Hematopoietic multipotent progenitor cell treated with erythropoietin and hydrocortisone succinate and interleukin-3 and kit ligand, for 8 days (in vitro differentiated cells): ENCODE measurements at places on chromosomes 3 and 15.
A peak's percentile ranks its signal among the peaks of the same experiment; 100 is the strongest.

DNA sequence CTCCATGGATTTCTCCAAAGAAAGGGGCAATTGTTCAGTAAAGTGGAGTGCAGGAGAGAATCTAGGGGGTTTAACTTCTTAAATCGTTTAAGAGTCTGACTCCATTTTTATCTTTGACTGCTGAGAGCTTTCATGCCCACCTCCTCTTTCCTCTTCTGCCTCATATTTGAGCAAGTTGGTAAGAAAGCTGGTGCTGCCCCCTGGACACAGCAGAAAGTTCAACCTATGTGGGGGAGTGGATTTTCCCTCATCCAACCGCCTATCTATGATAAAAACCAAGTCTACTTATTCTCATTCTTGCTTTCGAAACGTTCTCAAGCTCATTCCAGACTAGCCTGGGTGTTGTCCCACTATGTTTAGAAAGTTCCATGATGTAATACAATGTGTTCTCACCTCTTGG lies 26.0 kb downstream of the HHLA2 start:
- DNase-seq, result no peak

- DNase-seq, result no peak
These were observed 874.1 kb downstream of the ZPLD1 start for GRCh38 chr3:103308921-103309320.

- DNase-seq, result no peak
These were observed 53.9 kb upstream of the TP63 start for GRCh38 chr3:189577050-189577951.

- DNase-seq, result no peak
These were observed 201.1 kb downstream of the TLE3 start for GRCh38 chr15:69896606-69897005.

DNA sequence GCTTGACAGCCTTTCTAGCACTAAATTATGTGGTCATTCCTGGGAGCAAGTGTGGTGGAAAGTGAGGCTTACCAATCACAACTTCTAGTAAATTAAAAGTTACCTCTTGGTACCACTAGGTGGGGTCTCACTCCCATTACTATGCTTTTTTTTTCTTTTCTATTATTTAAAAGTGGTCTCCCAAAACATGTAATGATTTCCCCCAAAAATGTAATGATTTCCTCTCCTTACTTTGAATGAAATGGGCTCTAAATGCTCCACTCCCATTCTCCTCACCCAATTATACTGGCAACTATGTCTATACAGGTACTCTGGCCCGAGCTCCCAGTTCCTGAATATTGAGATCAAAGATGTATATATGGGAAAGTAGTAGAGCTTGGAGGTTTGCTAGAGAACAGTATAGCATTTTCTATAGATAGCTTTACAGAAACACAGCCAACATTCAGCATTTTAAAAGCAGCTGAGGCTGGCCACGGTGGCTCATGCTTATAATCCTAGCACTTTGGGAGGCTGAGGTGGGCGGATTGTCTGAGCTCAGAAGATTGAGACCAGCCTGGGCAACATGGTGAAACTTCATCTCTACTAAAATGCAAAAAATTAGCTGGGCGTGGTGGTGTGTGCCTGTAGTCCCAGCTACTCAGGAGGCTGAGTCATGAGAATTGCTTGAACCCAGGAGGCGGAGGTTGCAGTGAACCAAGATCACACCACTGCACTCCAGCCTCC lies 70.9 kb downstream of the DCUN1D1 start:
- peak; percentile 66 for DNase-seq

DNA sequence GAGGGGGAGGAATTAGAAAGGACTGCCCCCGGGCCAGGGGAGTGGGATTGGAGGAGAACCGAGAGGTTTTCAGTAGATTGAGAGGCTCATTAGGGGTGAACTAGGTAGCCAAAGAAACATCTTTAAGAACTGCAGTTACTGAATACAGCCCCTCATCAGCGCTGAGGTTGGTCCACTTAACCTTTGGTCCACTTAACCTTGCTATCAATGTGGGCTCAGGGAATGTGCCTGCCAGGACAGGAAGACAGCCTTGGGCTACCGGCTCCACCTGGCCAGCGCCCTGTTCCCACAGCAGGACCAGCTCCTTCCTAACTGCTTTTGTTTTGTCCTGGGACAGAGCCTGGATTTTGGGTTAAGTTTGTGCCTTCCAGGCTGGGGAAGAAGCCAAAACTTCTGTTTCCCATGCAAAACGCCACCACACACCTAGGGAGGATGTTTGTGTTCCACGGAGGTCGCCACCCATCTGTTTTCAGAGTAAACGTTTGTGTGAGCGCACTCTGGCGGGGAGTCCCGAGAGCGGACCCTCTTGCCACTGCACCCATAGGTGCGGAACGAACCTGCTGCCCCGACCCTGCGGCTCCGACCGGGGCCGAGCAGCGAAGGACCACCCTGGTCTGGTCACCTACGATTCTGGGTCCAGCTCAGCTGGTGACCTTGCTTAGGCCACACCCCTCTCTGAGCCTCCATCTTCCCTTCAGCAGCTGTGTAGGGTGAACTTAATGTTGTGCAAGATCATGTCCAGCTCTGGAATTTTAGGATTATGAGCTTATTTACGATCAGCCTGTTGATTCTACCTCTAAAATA lies 107.4 kb downstream of the VGLL4 start:
- DNase-seq, result no peak
